ENCODE measurements at places on chromosomes 4 and X.

DNA sequence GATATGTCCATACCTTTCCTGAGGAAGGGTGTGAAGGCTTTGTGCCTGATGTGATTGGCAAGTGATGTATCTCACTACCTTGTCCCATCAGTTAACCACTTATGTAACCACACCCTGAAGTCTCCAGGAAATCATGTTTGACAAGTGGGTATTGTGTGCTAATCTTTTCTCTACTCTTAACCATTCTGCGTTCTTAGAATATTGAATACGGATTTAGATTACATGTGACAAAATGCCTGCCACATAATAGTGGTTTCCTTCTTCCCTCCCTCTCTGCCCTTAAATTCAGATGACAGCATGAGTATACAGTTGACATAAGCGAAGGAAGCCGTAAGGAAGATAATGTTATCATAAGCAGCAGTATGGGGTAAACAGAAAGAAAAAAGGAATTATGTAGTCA is 108.4 kb downstream of the KLHL8 start:
- DNase-seq: no peak

GRCh38 chr4:26887143-26887542 is 26.5 kb downstream of the STIM2 start:
- DNase-seq: no peak

DNA sequence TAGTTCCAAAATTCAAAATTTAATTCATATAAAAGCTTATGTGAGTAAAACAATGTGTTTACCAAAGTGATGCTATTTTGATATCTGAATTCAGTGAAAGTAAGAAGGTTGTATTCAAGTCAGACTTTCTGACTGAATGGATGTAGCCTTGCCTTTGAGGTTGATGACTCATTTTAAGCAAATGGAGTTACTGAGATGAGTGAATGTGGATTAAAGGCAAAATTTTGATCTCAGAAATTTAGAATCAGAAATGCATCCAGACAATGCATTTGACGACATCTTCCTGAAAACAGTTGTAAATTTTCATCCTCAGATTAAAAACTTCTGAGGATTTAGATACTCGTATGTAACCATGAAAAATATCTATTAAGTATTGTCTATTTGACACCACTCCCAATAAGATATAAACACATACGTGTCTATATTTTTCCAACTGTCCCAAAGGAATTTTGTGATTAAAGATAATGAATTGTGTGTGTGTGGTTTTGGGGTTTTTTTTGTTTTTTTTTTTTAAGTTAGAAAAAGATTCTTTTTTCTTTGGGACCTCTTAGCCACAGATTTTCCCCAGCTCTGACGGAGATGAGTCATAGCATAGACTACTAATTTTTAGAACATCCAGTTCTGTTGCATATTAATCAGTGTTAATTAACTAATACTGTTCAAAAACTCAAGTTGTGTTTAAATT is 34.4 kb downstream of the NFKB1 start:
- DNase-seq: no peak

- no peak for DNase-seq
These were observed 284.4 kb upstream of the SFRP2 start for GRCh38 chr4:154073107-154073822.

GRCh38 chr4:18252052-18252451 is 230.5 kb upstream of the LCORL start:
- DNase-seq: no peak

DNA sequence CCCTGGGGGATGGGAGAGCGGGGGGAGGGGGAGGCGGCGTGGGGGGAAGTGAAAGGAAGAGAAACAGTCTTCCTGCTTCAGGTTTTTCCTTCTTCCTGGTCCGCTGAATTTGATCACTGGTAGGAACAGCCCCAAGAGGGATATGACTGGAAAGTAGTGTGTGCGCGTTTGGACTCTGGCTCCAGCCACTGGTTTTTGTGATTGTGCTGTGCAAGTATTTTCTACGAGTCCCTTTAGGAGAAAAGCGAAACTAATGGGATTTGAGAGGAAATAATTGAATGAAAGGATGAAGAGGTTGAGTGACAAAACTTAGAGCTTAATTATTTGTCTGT is 836 bp downstream of the PRRG1 start:
- DNase-seq: no peak

DNA sequence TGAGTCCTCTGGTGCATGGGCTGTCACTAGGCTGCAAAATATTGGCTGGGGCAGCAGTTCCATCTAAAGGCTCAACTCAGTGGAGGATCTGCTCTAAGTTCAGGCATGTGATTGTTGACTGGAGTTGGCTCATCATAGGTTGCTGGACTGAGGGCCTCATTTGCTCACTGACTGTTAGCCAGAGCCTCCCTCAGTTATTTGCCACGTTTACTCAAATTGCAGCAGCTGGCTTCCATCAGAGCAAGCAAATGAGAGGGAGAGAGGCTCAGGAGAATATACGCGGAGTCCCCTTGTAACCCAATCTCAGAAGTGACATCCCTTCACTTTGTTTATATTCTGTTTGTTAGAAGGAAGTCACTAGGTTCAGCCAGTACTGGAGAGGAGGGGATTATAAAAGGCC is 54.1 kb downstream of the BMP3 start:
- no peak for DNase-seq

GRCh38 chrX:113522814-113523213 is 682.2 kb upstream of the AMOT start:
- no peak for DNase-seq

- DNase-seq: no peak
These were observed 52.2 kb downstream of the SNCA start for GRCh38 chr4:89784686-89785231.

DNA sequence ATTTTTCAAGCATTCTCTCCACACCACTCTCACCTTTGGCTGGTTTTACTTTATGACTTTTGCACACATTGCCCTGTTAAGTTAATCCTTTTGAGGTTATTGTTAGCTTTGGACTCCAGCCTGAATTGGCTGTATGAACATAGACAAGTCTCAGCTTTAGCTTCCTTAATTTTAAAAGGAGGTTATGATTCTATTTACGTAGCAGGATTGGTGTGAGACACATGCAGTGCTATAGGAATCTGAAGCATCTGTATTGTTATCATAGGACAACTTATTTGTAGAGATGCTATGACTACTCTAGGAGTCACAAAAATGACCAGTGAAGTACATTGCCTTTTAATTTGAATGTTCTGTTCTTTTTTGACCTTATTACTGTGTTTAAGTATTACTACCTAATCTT is 15.7 kb downstream of the PGAM4 start:
- DNase-seq: no peak

- DNase-seq: no peak
These were observed 292.7 kb downstream of the SPOCK3 start for GRCh38 chr4:166941629-166942028.

GRCh38 chr4:183797445-183798300 is 107.4 kb upstream of the STOX2 start:
- no peak for DNase-seq

GRCh38 chr4:133151691-133152329 is 2.7 kb downstream of the PCDH10 start:
- no peak for DNase-seq

DNA sequence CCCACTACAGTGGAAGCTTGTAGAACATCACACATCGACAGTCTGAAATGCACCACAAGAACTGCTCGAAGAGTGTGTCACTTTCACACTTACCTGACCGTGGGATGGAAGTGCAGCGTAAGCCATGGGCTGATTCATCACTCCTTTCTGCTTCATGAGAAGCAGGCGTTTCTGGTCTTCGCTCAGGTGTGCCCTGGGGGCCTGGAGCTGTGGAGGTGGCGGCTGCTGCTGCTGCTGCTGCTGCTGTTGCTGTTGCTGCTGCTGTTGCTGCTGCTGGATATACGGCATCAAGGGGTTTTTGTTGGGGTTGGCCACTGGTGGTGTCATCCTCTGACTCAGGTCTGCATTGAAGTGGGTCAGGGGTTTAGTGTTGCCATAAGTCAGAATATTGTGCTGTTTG is 223.6 kb downstream of the MGST2 start:
- no peak for DNase-seq

DNA sequence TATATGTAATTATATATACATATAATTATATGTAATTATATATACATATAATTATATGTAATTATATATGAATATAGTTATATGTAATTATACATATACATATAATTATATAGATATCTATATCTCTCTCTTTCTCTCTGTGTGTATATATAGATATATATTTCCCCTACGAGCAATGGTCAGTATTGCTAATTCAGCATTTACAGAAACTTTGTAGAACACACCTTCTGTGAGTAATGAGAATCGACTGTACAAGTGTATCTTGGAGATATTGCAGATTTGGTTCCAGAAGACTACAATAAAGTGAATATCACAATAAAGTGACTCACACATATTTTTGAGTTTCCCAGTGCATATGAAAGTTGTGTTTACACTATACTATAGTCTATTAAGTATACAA is 33.7 kb downstream of the GALNTL6 start:
- no peak for DNase-seq

DNA sequence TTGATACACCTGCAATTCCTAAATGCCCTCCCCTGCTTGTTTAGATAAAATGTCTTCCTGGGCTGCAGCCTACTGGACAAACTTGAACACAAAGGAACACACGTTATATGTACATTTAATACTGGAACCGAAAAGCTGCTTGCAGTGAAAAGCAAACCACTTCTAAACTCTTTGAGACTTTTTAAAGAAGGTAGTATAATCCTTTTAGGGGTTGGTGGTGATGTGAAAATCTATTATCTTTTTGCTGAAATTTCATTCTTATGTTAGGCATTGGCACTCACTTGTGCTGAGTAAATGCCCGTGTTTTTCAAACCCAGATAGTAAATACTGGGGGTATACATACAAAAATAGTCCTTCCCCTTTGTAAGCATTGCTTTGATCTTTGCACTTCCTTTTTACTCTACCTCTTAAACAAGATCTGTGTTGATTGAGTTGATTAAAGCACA is 2.2 kb downstream of the NFKB1 start:
- DNase-seq: peak; percentile 7

DNA sequence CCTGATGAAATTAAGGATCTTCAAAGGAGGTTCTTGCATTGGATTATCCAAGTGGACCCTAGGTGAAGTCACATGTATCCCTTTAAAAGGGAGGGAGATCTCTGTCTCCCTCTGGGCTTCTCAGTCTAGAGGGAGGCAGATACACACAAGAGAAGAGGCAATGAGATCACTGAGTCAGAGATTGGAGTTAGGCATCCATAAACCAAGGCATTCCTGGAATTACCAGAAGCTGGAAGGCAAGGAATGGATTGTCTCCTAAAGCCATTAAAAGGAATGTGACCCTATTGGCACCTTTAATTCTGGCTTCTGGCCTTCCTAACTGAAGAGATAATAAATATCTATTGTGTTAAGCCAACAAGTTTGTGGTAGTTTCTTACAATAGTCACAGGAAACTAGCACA is 383.2 kb downstream of the PACRGL start:
- no peak for DNase-seq

- DNase-seq: no peak
These were observed 137.5 kb downstream of the ZNF674 start for GRCh38 chrX:46407753-46408130.

DNA sequence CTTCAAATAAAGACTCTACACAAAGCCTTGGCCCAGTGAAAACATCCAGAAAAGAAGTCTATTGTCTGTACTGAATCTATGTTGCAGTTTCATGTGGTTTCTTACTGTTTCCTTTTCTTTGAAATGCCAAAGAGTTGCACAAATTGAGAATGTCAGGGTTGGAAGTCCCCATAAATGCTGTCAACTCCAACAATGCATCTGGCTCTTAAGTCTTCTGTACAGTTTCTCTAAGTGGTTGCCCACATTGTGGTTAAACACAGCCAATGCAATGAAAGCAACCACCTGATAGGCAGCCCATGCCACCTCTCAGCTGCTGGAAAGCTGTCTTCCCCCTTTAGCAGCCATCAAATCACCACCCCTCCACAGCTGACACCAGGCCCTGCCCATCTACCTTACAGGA is 67.2 kb upstream of the C1GALT1C1 start:
- DNase-seq: no peak

DNA sequence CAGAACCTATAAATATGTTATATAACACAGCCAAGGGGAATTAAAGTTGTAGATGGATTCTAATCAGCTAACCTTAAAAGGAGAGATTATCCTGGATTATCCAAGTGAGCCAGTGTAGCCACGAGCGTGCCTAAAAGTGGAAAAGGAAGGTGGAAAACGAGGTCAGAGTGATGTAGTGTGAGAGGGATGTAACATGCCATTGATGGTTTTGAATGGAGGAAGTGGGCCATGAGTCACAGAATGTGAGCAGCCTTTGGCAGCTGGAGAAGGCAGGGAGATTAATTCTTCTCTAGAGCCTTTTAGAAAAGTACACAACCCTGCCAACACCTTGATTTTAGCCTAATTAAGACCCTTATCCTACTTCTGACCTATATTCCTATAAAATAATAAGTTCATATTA is 149.1 kb downstream of the SLC39A8 start:
- no peak for DNase-seq

GRCh38 chr4:3075652-3075981 is 1.1 kb downstream of the HTT start:
- no peak for DNase-seq

DNA sequence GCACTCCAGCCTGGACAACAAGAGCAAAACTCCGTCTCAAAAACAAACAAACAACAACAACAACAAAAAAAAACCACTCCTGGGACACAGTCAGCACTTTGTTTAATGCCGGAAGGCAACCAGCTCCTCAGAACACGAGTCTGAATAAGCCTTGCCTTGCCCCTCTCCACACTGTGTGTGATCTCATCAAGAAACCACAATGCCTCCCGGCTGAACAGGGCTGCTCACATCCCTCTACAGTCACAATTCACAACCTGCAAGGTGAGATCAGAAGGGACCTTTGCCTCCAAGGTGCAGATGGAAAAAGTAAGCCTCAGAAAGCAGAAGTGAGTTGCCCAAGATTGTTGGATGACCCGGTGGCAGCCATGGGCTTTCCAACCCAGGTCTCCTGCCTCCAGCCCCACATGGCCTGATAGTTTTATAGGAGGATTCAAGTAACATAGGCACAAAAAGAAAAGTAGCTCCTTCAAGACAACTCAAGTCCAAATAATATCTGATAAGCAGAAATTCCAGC is 80.8 kb downstream of the JAKMIP1 start:
- DNase-seq: no peak

DNA sequence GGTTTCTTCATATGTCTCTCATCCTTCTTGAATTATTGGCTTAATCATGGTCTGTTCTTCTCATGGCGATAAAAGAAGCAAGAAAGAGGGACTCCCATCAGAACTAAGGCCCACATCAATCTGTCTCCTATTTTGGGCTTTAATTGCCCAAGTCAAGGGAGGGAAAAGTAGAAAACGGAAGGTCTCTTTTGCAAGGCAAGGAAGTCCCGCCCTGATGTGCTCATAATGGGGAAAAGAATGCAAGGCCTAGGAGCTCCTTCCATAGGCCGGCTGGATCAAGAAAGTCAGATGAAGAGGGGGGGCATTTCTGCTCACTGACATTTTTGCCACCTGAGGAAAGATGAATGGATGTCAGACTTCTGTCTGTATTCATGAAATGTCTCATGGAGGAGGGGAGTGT is 127.7 kb upstream of the RPS6KA3 start:
- no peak for DNase-seq

- no peak for DNase-seq
These were observed 123.4 kb downstream of the ASB9 start for GRCh38 chrX:15146515-15146914.
